Activated T-cell treated with anti-CD3 and anti-CD28 coated beads, Interleukin-2, amount 50 U/mL, for 24 hours (primary cell): ENCODE measurements at places on chromosomes 12 and 14.

GRCh38 chr12:89390802-89391673, 38.7 kb upstream of the DUSP6 start:
- no peak for DNase-seq

- no peak for DNase-seq
These were observed 11.0 kb downstream of the MDM1 start for GRCh38 chr12:68321140-68321539.

GRCh38 chr12:51450333-51450732, 25.7 kb downstream of the SLC4A8 start:
- DNase-seq: no peak

DNA sequence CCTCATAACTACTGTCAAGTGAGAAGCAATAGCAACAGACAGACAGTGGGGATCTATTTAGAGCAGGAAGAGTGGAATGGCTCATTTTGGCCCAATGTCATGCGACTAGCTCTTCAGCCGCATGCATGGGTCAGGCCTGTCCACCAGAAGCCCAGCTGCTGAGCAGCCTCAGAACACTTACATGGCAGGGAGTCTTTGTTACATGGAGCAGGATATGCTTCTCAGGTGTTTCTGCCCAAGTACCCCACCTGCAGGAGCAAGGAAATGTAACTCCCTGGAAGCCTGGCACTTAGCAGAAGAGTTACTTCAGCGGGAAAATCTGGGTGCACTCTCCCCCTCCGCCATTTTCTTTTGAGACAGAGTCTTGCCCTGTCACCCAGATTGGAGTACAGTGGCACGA, 73.5 kb upstream of the ARHGAP5 start:
- no peak for DNase-seq
